ENCODE measurements at places on chromosomes 6 and 20. TPM values are rescaled to one million over a fixed set of nuclear protein-coding genes. Genes with fewer than 3 reads are reported as not detected.

SH3BGRL2 gene
- 40.0 TPM for total RNA-seq

DNA sequence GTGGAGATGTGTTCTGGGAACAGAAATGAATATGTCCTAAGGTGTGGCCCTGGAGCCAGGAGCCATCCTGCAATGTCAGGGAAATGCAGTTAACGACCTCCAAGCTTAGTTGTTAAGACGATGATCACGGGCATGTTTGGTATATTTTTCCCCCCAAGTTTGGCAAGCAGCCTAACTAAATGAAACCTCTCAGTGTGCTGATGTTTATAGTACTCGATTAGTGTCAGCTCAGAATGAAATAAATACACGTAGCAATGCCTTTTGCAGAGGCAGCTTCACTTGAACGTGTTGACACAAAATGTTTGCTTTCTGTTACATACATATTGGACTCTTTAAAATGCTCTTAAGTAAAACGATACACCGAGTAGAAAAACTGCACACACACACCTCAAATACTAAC, 76.2 kb upstream of the OLIG3 start:
- DNase-seq, result no peak

GRCh38 chr20:37251825-37252477, 9.7 kb downstream of the GHRH start:
- no peak for DNase-seq

SERINC3 gene
- total RNA-seq, result 65.6 TPM

All from type B pancreatic cell (in vitro differentiated cells).